ENCODE measurements at places on chromosomes 12 and 14. TPM values are rescaled to one million over a fixed set of nuclear protein-coding genes. Genes with fewer than 3 reads are reported as not detected.

The CHPT1 gene
- 71.9 TPM for total RNA-seq

The RHEBL1 gene
- total RNA-seq, result not detected

The MYF5 gene
- total RNA-seq, result not detected

The B4GALNT3 gene
- 332 TPM for total RNA-seq

Measured in stomach (tissue), 19 donors.